ENCODE measurements at places on chromosomes 12 and 14. TPM values are rescaled to one million over a fixed set of nuclear protein-coding genes. Genes with fewer than 3 reads are reported as not detected.

Gene RAD9B
- 0.77 TPM for total RNA-seq

Gene EID3
- total RNA-seq, result 18.0 TPM

- no peak for DNase-seq
- H3K27me3 ChIP-seq, result no peaks in the 10 kb centered on the region
- H3K4me1 ChIP-seq, result peaks cover 4% of the 10 kb centered on the region
- H3K36me3 ChIP-seq, result peaks cover 26% of the 10 kb centered on the region
- H3K27ac ChIP-seq, result no peak overlapping the region
Measured at GRCh38 chr12:108793756-108794441, 62.6 kb upstream of the CORO1C start.

- H3K27ac ChIP-seq, result no peak overlapping the region
- DNase-seq, result no peak
- peaks cover 53% of the 10 kb centered on the region for H3K36me3 ChIP-seq
Measured at GRCh38 chr12:132772606-132773005, 11.0 kb upstream of the ANKLE2 start.

DNA sequence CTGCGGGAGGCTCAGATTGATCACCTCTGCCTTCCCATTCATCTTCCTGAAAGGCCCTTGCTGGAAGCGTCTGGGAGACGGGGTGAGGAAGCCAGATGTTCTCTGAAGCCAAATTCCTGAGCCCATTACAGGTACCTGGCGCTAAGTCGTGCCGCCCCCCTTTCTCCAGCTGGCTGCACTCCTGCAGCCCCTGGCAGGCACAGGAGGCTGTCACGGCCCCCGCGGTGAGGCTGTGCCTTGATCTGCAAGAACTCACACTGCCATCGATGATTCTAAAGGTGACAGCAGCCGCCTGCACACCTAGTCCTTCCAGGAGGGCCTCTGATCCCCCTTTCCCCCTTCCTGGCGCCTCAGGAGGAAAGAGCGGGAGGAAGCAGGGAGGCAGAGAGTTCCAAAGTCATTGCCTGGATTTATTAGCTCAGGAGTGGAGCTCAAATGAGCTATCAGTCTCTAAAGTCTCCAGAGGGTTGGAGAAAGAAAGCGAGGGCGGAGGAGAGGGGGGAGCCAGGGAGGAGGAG lies 106.9 kb downstream of the RFLNA start:
- DNase-seq, result no peak
- no peak overlapping the region for H3K27ac ChIP-seq
- H3K27me3 ChIP-seq, result no peaks in the 10 kb centered on the region

DNA sequence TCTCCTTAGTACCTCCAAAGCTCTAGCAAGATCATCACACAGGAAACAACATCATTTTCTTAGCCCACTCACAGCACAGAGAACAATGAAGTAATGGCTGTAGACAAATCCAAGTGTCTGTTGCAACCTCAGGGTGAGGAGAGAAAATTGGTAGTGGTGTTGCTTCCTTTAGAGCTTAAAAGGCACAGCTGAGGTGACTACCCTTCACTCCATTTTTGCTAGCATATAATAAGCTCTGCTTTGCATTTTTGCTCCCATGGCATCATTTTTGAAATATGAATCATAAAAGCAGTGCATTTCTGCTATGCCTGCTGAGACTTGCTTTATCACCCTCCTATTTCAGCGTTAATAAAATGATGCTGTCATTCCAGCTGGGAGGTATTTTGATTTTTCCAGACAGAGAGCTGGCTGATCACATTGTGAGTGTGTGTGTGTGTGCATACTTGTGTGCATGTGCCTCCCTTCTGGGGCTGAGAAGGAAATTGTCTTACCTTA lies 18.5 kb upstream of the PCNX1 start:
- H3K4me1 ChIP-seq, result peaks cover 11% of the 10 kb centered on the region
- H3K4me3 ChIP-seq, result no peak overlapping the region
- DNase-seq, result peak; percentile 53
